ENCODE measurements at places on chromosomes 16 and 17.
A peak's percentile ranks its signal among the peaks of the same experiment; 100 is the strongest.

GRCh38 chr16:60304720-60305119 is 1570.6 kb upstream of the GOT2 start:
- DNase-seq: no peak

DNA sequence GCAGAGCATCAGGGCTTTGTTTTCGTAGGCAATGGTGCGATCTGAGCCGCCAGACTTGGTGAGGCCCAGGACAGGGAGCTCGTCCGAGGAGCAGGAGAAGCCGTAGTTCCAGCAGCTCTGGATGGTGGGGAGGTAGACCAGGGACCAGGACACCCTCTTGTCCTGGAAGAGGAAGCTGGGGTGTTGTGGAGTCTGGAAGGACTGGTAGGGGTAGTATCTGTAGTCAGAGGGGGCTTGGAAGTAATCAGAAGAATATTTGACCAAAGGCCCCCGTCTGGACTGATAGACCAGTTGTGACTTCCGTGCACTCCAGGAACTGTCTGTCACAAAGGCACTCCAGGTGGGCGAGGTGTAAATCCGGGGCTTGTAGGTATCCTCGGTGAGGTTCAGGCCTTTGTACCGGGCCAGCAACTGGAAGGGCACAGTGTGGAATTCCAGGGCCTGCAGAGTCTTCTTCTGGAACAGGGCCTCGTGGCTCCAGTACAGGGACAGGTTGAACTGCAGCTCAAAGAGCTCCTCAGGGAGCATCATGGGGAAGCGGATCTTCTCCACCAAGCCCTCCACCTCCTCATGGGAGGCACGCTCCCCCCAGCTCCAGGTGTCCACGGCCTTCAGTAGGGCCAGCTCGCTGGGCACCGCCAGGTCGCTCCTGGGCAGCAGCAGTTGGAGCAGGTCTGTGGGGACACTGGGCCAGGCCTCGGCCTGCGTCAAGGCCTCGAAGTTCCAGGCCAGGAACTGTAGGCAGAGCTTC is 7.8 kb downstream of the LGALS3BP start:
- DNase-seq: no peak

- no peak for DNase-seq
Measured at GRCh38 chr17:61135782-61136181, 263.9 kb upstream of the TBX2 start.

DNA sequence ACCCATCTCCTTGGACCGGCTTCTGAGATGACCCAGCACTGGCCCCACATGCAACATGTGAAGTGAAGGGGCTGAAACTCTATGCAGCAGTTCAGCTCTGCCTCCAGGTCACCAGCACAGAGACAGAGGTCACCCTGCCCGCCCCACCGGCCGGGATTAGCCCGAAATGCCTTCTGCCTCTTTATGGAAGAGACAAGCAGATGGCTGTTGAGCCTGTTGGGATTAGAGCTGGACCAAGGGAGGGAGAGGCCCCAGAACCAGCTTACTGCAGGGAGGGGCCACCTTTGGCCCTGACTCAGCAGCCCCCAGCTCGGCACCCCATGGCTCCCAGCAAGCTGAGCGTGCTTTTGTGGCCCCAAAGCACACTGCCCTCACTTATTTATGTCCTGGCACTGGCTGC is 5.7 kb downstream of the AIPL1 start:
- no peak for DNase-seq

DNA sequence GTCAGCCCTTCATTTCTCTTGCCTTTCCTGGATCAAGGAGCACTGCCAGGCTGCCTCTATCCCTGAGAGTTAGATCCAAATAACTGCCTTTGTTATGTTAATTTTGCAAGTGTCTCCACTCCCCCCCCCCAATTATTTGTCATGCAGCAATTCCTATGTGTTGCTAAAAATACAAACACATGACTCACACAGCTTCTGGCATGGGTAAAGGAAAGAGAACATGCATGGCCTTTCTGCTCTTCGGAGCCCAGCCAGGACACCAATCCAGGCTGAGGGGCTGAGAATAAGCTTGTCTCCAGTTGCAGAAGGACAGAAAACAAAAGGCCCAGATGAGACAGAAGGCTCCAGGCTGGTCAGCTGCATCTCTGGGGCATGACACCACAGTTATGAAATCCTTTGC is 148.0 kb upstream of the TNRC6C start:
- DNase-seq: no peak

GRCh38 chr16:67019171-67019570 is 9.8 kb upstream of the CBFB start:
- no peak for DNase-seq

DNA sequence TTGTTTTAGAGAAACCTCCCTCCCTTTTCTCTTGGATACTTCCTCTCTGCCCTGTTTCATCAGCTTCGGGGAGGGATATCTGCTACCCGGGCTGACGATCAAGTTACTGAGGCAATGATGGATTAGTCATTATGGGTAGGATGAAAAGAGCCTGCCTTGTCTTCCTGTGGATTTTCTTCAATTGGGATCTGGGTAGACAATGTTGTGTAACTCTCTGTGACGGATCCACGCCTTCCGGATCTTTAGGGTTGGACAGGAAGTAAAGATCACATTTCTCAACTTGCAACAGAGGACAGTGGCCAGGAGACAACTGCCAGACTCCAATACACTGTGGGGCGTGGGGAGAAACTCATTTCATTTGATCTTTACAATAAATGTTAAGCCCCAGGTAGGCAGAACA is 11.3 kb upstream of the CHST6 start:
- no peak for DNase-seq

DNA sequence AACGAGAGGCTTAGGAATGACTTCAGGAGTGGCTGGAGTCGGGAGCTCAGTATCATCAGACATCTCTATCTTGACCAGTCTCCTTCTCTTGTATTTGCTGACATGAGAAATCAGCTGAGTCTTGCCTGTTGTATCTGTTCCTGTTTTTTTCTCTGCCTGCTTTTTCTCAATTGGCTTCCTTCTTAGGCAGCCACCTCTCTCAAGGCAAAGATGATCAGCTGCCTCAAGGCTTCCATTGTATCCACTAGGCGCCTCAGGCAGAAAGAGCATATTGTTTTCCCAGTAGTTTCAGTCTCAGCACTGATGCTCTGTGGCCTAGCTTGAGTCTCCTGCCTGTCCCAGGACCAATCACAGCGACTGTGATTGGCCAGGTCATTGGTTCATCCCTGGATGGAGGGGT is 306.2 kb downstream of the CPPED1 start:
- DNase-seq: no peak

GRCh38 chr16:30018731-30019158 is 4.3 kb upstream of the C16orf92 start:
- no peak for DNase-seq

- no peak for DNase-seq
Measured at GRCh38 chr16:4087099-4087885, 28.9 kb downstream of the ADCY9 start.

- no peak for DNase-seq
Measured at GRCh38 chr16:85046472-85046916, 18.9 kb downstream of the KIAA0513 start.

DNA sequence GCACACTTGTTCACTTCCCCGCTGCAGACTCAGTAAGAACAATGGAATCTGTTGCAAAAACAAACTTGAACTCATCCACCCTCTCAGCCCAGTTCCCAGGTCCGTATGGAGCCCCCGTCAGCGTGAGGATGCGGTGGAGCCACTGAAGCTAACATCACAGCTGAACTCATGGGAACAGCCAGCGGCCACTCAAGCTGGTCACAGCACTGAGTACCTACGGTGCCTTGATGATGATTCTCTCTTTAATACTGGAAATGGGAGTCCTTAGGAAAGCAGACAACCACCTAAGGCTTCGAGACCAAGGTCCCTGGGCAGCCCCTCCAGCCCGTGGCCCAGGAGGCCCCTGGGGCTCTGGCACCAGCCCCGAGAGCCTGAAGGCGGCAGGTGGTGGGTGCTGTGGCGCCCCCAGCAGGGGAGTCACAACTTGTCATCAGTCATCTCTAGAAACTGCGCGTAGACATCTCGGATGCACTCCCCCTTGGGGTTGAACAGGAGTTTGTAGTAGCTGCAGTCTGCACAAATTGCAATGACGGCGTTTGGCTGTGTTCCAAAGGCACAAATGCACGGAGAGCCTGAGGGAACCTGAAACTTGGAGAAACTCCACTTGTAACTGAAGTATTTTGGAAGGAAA is 31.0 kb upstream of the RHOT1 start:
- peak; percentile 60 for DNase-seq

DNA sequence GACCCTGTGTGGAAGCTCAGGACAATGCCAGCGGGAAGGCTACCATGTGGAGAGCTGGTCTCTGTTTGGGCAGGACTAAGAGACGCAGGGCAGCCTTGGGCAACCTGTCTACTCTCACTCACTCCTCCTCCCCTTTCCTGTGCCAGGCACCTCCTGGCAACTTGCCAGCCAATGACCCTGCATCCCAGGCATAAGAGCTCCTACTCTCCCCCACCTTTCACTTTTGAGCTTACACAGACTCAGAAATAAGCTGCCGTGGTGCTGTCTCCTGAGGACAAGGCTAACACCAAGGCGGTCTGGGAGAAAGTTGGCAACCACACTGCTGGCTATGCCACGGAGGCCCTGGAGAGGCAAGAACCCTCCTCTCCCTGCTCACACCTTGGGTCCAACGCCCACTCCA is 2.6 kb downstream of the HBM start:
- DNase-seq: no peak

GRCh38 chr17:43367737-43368242 is 31.0 kb upstream of the ARL4D start:
- no peak for DNase-seq

DNA sequence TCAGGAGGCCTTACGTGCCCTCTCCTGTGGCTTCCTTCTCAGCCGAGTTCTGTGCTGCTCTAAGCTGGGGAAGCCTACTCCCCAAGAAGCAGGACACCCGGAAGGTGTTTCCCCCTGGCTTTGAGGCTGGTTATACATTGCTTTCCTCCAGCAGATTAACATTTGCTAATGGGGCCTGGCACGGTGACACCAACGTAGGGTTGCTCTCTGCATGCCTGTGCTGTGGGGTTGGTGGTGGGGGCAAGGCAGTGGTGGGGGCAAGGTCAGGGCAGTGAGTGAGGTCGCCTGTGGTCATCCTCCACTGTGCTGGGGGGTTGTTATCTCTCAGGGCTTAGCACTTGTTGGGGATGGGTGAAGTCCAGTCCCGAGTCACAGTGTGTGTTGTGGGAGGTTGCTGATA is 4.2 kb downstream of the USP6 start:
- DNase-seq: no peak

All from CD8-positive, alpha-beta memory T cell (primary cell).